ENCODE measurements at places on chromosomes 3 and 15.

GRCh38 chr15:54528021-54528420, 549.8 kb downstream of the UNC13C start:
- no peaks in the 10 kb centered on the region for H3K36me3 ChIP-seq
- H3K4me1 ChIP-seq = no peaks in the 10 kb centered on the region
- H3K27me3 ChIP-seq = no peaks in the 10 kb centered on the region
- no peak overlapping the region for H3K27ac ChIP-seq

DNA sequence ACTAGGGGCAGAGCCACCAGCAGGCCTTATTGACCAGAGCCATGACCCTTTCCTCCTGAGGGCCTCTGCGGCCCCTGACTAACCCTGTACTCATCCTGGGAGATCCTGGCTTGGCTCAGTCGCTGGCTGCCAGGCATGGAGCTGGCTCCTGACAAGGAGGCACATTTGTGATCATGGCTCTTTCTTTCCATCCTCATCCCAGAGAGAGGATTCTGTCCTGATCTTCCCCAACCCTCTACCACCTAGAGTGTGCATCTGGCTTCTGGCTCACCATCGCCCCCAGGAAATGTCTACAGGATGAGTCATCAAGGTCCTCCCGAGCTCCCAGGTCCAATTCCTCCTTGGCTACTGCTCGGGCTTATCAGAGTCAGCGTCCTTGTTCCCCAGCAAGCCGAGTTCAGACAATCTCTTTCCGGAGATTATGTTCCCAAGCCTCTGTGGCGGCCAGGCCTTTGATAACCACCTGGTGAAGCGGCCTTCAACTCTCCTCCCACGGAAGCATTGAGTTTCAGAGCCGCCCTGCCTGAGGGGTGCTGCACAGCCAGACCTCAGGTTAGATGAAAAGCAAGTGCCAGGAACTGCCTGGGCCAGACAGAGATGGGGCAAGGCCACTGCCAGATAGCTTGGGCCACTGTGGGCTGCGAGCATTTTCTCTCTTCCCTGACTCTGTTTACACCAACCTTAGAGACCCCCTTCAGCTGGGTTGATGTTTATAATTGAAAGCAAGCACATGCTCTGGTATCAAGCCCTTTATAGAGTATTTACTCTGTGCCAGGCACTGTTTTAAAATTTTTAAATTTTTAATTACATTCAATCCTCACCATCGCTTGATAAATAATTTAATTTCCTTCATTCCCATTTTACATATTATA, 44.3 kb upstream of the MRPS22 start:
- H3K4me1 ChIP-seq = peaks cover 10% of the 10 kb centered on the region
- DNase-seq = no peak
- peaks cover 7% of the 10 kb centered on the region for H3K27me3 ChIP-seq

DNA sequence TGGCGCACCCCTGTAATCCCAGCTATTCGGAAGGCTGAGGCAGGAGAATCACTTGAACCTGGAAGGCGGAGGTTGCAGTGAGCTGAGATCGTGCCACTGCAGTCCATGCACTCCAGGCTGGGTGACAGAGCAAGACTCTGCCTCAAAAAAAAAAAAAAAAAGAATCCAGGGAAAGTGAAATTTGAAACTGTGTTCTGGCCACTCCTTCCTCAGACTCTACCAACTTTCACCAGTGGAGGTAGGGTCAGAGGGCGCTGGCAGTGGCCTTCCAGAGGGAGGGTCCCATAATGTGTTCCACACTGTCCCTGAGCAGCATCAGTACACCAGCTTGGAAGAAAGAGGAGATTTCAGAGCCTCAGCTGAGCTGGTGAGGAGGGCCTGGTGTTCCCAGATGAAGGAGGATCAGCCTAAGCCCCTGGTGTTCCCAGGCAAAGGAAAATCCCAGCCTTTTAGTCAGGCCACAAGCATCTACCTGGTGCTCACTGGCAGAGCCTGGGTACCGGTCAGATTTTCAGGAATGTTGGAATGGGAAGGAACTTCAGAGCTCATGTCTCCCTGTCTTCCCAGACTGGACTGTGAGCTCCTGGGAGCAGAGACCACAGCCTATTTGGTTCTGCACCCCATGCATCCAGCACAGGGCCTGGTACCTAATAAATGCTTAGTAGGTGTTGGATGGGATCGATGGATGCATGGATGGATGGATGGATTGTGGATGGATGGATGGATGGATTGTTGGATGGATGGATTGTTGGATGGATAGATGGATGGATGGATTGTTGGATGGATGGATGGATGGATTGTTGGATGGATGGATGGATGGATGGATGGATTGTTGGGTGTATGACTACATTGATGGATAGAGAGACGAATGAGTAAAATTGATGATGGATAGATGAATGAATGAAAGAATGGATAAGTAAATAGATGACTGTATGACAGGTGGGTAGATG, 117.9 kb downstream of the CORO2B start:
- no peak overlapping the region for H3K4me3 ChIP-seq
- no peak overlapping the region for H3K27ac ChIP-seq
- no peak for DNase-seq
- no peaks in the 10 kb centered on the region for H3K27me3 ChIP-seq
- no peaks in the 10 kb centered on the region for H3K36me3 ChIP-seq
- peaks cover 10% of the 10 kb centered on the region for H3K4me1 ChIP-seq

DNA sequence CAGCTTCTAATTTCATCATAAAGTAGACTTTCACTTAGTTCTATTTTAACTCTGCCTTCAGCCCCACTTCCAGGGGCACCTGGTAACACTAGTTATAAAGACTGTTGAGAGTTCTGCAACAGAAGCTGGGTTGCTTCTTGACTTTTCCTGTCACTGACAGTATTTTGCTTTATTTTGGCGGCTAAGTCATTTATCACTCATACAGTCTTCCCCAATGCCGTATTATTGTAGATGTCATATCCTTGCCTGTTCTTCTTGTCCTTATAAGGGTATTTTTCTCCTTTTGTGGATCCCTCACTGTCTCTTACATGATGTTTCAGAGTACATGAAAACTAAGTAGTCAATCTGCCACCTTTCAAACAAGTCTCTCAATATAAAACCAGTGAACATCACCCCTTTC, 369.0 kb upstream of the PPP2R3A start:
- no peaks in the 10 kb centered on the region for H3K36me3 ChIP-seq
- H3K4me3 ChIP-seq = no peak overlapping the region
- DNase-seq = no peak
- H3K4me1 ChIP-seq = no peaks in the 10 kb centered on the region
- no peaks in the 10 kb centered on the region for H3K27me3 ChIP-seq
- no peak overlapping the region for H3K27ac ChIP-seq

- H3K36me3 ChIP-seq = no peaks in the 10 kb centered on the region
- no peaks in the 10 kb centered on the region for H3K4me1 ChIP-seq
- no peak overlapping the region for H3K27ac ChIP-seq
- H3K27me3 ChIP-seq = peaks cover 11% of the 10 kb centered on the region
- H3K4me3 ChIP-seq = no peak overlapping the region
These were observed 310.5 kb upstream of the TPM1 start for GRCh38 chr15:62732078-62732477.

DNA sequence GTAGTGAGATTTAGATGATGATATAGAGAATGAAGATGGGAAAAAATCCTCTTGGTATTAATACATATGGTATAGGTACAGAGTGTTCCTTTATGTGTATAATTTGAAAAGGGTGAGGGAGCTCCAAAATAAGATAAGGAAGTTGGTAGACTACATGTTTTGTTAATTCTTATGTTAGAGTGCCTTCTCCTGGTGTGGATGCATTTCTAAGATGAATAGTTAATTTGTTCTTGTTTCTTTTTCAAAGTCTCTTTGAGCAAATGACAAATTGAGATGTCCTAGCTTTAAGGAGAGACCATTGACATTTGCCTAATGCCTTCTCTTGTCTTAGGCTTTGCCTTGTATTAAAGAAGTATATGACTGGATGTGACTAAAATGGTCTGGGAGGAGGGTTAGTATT, 34.1 kb downstream of the AKAP13 start:
- H3K27me3 ChIP-seq = no peaks in the 10 kb centered on the region
- H3K4me1 ChIP-seq = peaks cover 57% of the 10 kb centered on the region
- peak overlapping the region; percentile 6 for H3K27ac ChIP-seq
- H3K36me3 ChIP-seq = peaks cover 14% of the 10 kb centered on the region

DNA sequence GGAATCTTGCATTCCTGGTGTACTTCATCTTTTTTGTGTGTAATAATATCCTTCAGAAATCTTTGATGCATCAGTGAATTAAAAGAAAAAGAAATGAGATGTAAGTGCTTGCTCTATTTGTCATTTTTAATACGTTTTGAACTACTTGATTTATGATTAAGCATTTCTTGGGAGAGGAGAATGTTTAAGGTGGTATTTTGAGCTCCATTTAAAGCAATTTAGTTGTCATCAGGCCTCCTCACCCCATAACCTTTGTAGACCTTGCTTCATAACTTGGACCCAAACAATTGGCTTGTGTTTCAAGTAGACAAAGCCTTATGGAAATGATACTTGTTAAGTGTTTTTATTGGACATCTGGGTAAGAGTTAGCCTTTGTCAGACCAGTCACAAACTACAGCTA, 87.1 kb upstream of the VEPH1 start:
- H3K4me3 ChIP-seq = no peak overlapping the region
- no peaks in the 10 kb centered on the region for H3K36me3 ChIP-seq
- H3K27ac ChIP-seq = no peak overlapping the region
- H3K27me3 ChIP-seq = peaks cover 7% of the 10 kb centered on the region
- H3K4me1 ChIP-seq = no peaks in the 10 kb centered on the region

- H3K27ac ChIP-seq = no peak overlapping the region
- H3K4me3 ChIP-seq = no peak overlapping the region
- H3K27me3 ChIP-seq = no peaks in the 10 kb centered on the region
- no peaks in the 10 kb centered on the region for H3K36me3 ChIP-seq
- H3K4me1 ChIP-seq = peaks cover 36% of the 10 kb centered on the region
These were observed 51.8 kb upstream of the ATOSA start for GRCh38 chr15:52731004-52731403.

DNA sequence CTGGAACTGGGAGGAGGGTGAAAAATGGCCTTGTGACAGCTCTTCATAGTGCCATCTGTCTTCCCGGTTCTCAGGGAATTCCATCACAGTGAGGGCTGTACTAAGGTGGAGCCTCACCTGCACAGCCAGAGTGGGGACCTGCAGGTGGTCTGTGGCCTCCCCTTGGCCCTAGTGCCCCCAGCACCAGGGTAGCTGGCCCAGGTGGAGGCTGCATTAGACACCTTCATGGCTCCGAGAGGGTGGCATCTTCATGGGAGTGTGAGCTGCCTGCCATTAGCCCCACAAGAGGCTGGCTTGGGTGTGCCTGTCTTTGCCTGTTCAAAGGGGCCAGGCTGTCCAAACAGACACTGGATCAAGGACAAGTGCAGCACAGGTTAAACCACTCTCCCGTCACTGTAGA, 95.5 kb upstream of the PRR23E start:
- no peak overlapping the region for H3K4me3 ChIP-seq
- DNase-seq = no peak
- H3K27me3 ChIP-seq = no peaks in the 10 kb centered on the region
- H3K27ac ChIP-seq = no peak overlapping the region
- H3K4me1 ChIP-seq = no peaks in the 10 kb centered on the region

GRCh38 chr3:184976-185375, 11.6 kb upstream of the CHL1 start:
- no peak for DNase-seq
- no peak overlapping the region for H3K4me3 ChIP-seq
- H3K27me3 ChIP-seq = no peaks in the 10 kb centered on the region
- H3K36me3 ChIP-seq = no peaks in the 10 kb centered on the region
- H3K4me1 ChIP-seq = no peaks in the 10 kb centered on the region

Data from activated CD8-positive, alpha-beta T cell treated with anti-CD3 and anti-CD28 coated beads, Interleukin-2, amount 10 ng/mL, durations not matched to agents 7 days and 5 days (primary cell).